CD4-positive, alpha-beta T cell treated with Interleukin-10 for 1 hour (primary cell): ENCODE measurements at places on chromosomes 6 and 20.

DNA sequence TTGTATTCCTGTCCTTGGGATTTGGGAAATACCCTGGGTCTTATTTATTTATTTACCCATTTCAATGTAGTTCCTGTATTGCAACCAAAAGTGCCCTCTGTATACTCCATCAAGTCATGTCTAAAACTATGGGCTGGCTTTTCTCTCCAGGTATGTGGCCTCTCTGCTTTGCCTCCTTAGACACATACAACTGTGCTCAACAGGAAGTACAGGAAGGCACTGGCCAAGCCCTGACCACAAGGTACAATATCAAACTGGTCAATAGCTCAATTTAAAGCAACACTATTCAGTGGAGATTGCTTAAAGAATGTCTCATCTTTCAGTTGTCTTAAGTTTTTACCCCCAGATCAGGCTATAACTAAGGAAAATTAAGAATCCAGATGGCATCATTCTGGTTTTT lies 42.3 kb upstream of the SLC24A3 start:
- DNase-seq = no peak

DNA sequence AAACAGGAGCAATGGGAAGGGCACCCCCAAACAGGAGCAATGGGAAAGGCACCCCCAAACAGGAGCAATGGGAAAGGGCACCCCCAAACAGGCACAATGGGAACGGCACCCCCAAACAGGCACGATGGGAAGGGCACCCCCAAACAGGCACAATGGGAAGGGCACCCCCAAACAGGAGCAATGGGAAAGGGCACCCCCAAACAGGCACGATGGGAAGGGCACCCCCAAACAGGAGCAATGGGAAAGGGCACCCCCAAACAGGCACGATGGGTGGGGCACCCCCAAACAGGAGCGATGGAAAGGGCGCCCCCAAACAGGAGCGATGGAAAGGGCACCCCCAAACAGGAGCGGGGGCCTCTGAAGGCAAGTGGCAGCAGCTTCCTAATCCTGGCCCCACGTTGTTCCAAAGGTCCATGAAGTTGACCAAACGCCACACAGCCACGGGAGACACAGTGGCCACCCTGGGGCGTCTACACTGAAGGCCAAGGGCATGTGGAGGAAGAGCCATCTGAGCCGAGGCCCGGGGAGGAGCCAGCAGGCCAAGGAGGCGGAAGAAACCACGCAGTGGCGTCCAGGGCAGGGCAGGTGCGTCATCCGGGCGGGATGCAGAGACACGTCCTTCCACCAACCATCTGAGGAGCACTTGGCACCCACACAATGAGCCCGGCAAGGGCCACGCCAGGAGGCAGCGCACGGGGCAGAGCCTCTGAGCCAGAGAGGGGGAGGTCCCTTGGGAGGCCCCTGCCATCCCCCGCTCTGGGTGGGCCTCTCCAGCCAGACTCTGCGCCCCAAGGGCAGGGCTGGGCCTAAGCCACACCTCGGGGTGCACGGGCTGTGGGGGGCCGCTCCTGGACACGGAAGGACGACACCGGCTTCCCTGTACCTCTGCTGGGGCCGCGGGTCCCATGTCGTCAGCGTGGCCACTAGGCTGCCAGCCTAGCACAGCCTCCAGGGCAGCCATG lies 21.5 kb upstream of the NTSR1 start:
- no peak for DNase-seq

GRCh38 chr20:47453167-47453782 lies 48.4 kb upstream of the NCOA3 start:
- DNase-seq = no peak

- DNase-seq = no peak
These were observed 56.7 kb downstream of the VEGFA start for GRCh38 chr6:43826730-43827129.

DNA sequence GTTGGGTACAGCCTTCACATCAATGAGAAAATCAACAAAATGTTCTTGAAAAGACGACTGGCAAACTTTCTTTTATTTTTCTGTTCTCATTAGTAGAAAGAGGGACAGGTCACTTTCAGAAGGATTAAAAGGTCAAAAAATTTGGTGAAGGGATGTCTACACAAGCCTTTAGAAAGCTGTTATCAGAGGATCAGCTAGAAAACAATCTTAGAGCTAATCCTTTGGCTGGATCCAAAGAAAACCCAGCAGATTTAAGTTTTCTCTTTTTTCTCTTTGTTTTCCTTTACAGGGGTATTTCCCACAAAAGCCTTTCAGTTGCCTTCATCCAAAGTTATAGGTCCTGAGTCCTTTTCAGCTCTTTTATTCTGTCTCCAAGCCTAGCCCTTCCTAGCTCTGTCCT lies 57.3 kb upstream of the EDN1 start:
- no peak for DNase-seq

GRCh38 chr6:30480536-30481156 lies 8.7 kb upstream of the HLA-E start:
- DNase-seq = peak; percentile 80

- no peak for DNase-seq
These were observed 28.0 kb downstream of the PLAGL2 start for GRCh38 chr20:32179515-32179914.

- DNase-seq = no peak
These were observed 6.6 kb downstream of the RNASET2 start for GRCh38 chr6:166949528-166950442.

DNA sequence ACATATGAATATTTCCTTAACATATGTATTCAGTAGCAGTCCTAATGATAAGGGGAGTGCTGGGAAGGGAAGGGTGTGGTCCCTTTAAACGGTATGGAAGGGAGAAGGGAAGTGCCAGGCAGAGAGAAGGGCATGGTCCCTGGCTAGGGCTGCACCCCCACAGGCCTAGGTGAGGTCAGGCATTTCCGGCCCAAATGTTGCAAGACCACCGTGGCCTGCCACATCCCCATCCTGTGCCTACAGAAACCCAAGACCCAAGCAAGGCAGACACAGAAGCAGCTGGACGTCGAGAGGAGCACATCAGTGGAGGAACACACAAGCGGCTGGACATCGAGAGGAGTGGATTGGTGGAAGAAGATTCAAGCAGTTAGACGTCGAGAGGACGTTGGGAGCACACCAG lies 5.9 kb downstream of the RRAGD start:
- DNase-seq = no peak

DNA sequence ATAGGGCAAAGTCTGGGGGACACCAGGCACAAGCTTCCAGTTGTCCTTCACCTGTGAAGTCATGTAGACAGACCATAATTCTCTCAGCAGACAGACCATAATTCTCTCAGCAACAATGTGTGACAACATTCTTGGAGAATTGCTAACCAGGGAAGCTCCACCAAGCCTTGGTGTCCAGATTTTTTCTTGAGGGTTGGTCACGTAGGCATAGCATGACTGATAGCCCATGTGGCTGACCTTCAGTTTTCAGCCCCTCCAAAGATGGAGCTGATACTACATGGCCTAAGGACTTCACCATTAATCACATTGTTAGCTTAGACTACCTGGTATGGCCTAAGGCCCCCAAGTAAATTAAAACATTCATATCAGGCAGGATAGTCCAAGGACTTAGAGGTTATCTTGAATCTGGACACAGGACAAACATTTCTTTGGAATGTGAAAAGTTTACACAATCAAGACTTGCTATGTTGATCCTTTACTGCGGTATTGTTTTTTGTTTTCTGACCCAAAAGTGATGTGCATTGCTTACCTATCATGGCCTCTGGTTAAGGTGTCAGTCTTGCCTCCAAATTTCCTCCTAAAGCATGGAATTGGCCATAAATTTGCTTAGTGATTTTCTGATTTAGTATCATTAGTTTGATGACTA lies 76.9 kb downstream of the CEP57L1 start:
- no peak for DNase-seq

DNA sequence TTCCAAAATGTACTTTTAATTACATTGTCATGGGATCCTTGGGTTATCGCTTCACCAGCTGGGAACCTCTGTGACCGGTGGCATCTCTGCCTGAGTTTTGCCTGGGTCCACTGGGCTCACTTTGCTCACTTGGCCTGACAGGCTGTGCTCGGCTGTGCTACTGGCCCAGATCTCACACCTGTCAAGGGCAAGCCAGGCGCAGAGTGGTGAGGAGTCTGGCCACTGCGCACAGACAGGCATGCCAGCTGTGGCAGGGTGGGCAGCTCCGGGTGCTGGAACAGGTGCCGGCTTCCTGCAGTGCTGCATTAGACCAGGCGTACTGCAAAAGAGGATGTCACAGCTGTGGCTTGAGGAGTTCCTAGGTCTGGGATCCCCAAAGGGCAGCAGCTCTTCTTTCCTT lies 489.8 kb downstream of the TENT5A start:
- DNase-seq = no peak

- no peak for DNase-seq
These were observed 246.8 kb downstream of the CD83 start for GRCh38 chr6:14364370-14364769.

GRCh38 chr6:57089265-57089664 lies 723 bp upstream of the ZNF451 start:
- DNase-seq = no peak

- peak; percentile 33 for DNase-seq
These were observed 88.4 kb downstream of the HACE1 start for GRCh38 chr6:104771258-104771832.

DNA sequence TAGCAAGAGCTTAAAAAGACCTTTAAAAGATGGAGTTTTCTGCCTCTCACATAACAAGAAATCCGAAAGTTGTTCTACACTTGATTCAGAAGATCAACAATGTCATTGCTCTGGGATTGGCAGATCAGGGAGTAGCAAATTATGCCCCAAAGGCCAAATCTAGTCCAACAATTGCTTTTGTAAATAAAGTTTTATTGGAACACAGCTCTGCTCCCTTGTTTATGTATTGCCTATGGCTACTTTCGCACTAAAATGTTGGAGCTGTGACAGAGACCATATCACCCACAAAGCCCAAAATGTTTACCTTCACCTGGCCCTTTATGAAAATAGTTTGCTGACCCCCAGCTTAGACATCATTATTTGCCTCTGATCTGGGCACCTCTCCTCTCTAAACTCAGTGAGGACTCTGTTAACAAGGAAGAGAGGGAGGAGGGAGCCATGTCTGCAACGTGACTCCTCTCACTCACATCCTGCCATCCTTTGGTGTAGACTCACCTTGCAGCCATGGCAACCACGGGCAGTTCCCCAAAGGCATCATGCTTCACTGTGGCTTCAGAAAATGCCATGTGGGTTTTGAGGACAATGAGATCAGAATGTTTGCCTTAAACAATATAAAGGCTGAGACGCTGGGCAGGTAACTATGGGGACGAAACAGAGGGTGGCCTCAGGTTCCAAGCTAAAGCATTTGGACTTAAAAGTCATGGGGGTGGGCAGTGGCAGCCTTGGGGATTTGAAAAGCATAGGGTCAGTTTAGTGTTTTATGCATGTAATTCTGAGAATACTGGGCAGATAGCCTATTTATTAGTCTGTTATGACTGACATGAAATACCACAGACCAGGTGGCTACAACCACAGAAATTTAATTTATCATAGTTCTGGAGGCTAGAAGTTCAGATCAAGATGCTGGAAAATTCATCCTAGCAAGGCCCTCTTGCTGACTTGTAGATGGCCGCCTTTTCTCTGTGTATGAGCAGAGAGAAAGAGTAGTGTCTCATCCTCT lies 149.7 kb upstream of the TNFAIP3 start:
- peak; percentile 92 for DNase-seq

- no peak for DNase-seq
These were observed 98.8 kb upstream of the DST start for GRCh38 chr6:56741472-56741871.

DNA sequence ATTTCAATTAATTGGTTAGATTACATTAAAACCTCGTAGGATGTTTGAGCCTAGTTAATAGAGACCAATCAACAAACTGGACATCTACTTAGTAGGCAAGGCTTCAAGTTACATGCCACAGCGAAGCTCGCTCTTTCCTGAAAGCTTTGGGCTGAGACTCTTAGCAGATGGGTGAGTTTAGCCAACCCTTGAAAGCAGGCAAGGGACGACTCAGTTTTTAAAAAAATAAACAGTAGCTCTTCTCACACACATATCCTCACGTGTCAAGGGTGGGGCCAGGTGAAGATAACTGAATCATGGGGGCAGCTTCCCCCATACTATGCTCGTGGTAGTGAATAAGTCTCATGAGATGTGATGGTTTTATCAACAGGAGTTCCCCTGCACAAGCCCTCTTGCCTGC lies 775 bp downstream of the MTFR2 start:
- DNase-seq = no peak

DNA sequence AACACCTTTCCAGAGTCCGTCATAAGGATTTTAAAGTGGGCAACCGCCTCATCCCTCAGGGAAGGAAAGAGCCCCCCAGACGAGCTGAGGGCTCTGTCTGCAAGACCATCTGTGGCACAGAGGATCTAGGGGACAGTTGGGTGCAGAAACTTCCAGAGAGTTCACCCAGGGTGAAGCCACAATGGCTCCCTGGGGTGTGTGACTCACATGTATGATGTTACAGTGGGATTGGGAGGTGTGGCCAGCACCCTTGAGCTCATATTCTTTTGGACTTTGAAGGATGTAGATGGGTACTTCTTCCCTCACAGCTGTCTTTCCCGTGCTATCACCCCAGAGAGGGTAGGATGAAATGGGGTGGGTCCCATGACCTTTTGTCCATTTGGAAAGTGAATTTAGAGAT lies 95.5 kb downstream of the NCR2 start:
- DNase-seq = no peak

- DNase-seq = no peak
These were observed 616.2 kb downstream of the EPM2A start for GRCh38 chr6:145119081-145119480.

DNA sequence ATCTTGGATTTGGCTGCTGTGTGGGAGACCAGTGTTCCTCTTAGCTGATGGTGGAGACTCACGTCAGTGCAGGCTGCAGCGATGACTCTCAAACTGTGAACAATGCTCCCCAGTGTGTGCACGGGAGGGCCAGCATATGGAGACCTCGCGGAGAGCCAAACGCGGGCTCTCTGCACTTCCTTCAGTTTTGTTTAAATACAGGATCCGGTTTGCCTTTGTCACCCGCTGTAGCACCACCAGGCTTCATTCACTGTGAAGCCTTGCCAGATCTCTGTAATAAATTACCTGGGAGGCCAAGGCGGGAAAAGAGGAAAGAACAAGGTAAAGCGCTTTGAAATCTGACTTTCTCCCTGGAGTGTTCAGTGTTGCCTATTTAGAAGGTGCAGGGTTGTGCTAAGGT lies 30.7 kb upstream of the TMEM14A start:
- DNase-seq = no peak

DNA sequence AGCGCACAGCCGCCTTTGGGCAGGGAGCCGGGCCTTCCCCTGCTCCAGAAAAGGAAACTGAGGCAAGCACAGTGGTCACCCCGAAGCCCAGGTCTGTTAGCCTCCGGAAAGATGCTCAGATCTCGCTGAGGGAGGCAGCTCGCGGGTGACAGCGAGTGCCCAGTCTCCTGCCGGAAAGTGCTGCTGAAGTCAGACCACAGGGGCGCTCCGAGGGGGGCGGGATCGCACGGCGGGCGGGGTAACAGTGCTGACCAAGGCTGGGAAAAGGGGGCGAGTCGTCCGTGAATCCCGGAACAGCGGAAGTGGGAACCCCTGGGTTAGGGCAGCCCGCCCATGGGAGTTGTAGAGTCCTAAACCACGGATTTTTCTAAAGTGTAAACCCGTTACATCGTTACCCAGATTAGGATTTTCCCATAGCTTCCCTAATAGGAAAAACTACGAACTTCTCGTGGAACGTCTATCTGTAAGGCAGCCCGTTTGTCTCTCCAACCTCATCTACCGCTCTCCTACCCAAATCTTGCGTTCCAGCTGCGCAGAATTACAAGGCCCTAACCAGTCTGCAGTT lies 504 bp downstream of the VPS16 start:
- peak; percentile 34 for DNase-seq

- no peak for DNase-seq
These were observed 818.7 kb upstream of the GJE1 start for GRCh38 chr6:141313986-141314385.
